ENCODE measurements at places on chromosomes 12 and 14. TPM values are rescaled to one million over a fixed set of nuclear protein-coding genes. Genes with fewer than 3 reads are reported as not detected.

DNA sequence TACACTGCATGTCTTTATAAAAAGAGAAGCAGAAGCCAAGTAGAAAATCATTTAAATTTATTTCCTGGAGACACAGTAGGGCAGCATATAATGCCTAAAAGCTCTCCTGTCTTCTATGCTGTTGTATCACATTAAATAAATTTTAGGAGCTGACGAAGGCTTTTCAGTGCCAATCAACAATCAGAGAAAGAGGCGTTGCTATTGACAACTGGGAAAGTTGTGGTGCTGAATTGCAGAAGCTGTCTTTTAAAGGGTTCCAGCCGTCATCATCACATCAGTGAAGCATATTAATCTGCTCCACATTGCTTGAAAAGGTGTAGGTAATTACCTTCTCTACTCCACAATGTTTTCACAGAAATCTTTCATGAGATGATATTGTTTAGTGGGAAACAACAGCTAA, 103.9 kb downstream of the FSCB start:
- DNase-seq: no peak

SERPINA1 gene
- 0.12 TPM for total RNA-seq

TDRD9 gene
- total RNA-seq: not detected

DNA sequence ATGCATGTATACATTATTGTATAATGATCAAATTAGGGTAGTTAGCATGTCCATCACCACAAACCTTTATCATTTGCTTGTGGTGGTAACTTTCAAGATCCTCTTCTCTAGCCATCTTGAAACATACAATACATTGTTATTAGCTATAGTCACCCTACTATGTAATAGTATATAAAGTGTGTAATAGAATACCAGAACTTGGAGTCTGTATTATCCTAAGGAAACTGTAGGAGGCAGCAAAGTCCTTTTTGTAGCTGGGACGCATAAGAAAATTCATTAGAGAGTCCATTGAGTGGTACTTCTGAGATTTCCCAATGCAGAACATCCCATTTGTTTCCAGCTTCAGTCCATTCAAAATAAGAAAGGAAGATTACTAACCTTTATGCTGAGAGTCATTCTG, 325.9 kb upstream of the LRFN5 start:
- no peak for DNase-seq

GRCh38 chr14:103698380-103699260, 16.6 kb downstream of the XRCC3 start:
- DNase-seq: no peak

DNA sequence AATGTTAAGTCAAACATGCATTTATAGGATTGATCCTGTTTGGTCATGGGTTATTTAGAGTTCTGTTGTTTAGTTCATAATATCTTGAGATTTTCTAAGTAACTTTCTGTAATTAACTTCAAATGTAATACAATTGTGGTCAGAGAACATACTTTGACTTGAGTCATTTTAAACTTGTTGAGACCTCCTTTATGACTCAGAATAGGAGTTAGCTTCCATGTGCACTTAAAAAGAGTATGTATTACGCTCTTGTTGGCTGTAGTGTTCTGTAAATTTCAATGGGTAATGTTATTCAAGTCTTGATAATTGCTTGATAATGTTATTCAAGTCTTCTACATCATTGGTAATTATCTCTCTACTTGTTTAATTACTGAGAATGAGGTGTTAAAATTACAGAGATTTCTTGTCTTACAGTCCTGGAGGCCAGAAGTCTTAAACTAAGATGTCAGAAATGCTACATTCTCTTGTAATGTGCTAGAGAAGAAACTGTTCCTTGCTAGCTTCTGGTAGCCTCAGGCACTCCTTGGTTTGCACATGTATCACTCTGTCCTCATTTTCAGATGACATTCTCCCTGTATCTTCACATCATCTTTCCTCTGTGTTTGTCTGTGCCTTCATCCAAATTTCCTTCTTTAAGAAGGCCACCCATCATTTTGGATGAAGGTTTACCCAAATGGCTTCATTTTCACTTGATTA, 197.3 kb downstream of the TMTC3 start:
- DNase-seq: no peak

DNA sequence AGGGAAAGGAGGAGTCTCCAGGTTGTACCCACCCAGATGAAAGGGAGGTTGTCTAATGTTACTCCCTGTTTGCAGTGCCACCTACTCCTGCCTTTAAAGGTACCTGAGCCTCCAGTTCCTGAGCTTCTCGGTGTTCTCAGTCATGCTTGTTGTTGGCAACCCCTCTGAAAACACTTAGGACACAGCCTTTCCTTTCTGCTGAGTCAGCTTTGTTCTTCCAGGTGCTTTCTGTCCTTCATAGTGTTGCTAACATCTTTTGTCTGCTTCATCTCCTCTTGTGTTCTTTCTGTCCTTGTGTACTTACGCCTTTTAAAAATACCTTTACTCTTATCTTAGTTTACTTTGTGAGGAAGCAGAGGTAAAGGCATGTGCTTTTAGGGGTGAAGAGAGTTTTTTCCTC, 97.0 kb upstream of the NEDD1 start:
- no peak for DNase-seq

- DNase-seq: no peak
These were observed 339.8 kb downstream of the EMP1 start for GRCh38 chr12:13536219-13536910.

OR6C2 gene
- not detected for total RNA-seq

GRCh38 chr12:6067152-6067916, 57.1 kb downstream of the VWF start:
- no peak for DNase-seq

- DNase-seq: no peak
These were observed 3.8 kb downstream of the C14orf93 start for GRCh38 chr14:23006188-23006534.

PWP1 gene
- total RNA-seq: 54.4 TPM

DNA sequence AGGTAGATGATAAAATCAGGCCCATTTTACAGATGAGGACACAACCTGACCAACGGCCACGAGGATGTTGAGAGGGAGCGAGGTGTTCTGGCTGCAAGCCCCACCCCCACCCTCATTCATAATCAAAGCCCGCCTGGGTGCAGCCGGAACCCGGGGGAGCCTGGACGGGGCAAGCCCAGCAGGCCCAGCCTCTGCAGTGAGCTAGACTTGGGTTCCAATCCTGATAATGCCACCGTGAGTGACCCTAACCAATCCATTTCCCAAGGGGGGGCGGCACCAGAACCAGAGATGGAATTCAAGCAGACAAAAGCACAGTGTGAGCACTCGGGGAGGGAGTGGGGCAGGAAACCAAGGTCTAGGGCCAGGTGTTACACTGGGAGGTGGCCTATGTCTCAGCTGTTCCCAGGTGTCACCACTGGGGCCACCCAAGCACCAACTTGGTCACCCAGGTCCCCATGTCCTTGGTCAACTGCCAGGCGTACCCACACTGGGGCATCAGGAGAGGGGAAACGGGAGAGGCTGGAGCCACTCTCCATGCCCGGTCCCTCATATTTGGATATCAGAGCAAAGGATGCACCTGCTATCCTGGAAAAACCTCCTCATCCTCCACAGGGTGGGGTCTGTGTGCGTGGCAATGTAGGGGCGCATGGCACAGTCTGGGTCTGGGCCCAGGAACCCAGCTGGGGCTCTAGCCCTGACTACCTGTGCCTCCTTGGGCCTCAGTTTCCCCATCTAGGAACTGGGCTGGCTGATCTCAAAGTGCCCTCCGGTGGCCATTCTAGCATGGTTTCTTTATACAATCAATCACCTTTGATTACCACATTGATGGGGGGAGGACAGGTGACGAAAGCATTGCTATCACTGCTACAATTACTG, 58.4 kb downstream of the FAM222A start:
- no peak for DNase-seq

- no peak for DNase-seq
These were observed 69.3 kb upstream of the FSCB start for GRCh38 chr14:44576356-44576755.

KANSL2 gene
- 66.4 TPM for total RNA-seq

CCDC196 gene
- total RNA-seq: not detected

GRCh38 chr14:103204852-103205540, 81.7 kb downstream of the TNFAIP2 start:
- DNase-seq: no peak

HOXC11 gene
- total RNA-seq: not detected

GRCh38 chr14:37539992-37540391, 55.1 kb downstream of the FOXA1 start:
- no peak for DNase-seq

CD27 gene
- total RNA-seq: 82.1 TPM

PPP1R36 gene
- total RNA-seq: not detected

SLC41A2 gene
- 16.4 TPM for total RNA-seq

NAV3 gene
- total RNA-seq: not detected

GRCh38 chr12:1777798-1778197, 42.6 kb upstream of the LRTM2 start:
- DNase-seq: no peak

DNA sequence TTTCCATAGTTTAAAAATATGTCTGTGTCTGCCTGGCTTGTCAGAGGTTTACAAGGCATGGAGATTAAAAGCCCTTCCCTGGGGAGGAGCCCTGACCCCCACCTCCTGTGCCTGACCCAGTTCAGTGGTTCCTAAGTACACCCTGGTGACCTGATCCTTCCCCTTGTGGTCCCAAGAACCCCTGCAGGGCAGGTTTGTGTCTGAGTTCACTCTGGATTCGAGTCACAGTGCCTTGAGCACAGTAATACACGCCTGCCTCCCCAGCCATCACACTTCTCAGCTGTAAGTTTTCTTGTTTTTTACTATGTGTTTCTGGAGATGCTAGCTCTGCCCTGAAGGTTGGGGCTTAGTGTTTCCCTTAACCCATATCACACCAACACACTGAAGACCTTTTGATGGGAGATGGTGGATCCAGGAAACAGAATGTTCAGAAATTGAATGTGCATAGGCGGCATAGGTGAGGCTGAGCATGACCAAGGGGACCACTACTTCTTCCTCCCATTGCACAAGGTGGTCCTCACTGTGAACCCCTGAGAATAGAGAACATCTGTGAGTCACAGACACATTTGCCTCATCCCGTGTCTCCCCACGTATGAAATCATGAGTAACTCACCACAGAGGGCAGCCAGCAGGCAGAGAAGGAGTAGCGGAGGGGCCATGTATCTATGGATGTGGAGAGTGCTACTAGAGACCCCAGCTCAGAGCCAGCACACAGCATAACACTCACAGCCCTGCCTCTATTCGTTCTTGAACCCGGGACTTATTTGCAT, 962.9 kb downstream of the TMEM121 start:
- peak; percentile 20 for DNase-seq

DNA sequence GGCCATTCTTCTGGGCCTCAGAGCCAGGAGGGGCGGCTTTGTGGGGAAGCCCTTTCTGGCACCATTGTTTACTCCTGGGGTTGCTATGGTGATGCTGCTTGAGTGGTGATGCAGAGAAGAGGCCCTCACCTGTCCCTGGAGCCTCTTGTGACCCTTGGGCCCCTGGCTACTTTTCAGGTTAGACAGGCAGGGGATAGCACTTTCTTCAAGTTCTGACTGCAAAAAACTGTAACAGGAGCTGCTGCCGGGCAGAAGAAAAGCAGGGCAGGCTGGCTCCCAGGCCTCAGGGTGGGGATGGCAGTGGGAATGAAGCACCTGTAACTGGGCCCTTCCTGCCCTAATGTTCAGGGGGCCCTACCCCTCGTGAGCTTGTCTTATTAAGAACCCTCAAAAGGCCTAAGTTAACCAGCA, at the start of gene TEX52:
TEX52 (minus strand) TSS at position 19 of the 411 bp plus-strand sequence; CDS start at position 6, 13 bp downstream.
- DNase-seq: no peak

DNA sequence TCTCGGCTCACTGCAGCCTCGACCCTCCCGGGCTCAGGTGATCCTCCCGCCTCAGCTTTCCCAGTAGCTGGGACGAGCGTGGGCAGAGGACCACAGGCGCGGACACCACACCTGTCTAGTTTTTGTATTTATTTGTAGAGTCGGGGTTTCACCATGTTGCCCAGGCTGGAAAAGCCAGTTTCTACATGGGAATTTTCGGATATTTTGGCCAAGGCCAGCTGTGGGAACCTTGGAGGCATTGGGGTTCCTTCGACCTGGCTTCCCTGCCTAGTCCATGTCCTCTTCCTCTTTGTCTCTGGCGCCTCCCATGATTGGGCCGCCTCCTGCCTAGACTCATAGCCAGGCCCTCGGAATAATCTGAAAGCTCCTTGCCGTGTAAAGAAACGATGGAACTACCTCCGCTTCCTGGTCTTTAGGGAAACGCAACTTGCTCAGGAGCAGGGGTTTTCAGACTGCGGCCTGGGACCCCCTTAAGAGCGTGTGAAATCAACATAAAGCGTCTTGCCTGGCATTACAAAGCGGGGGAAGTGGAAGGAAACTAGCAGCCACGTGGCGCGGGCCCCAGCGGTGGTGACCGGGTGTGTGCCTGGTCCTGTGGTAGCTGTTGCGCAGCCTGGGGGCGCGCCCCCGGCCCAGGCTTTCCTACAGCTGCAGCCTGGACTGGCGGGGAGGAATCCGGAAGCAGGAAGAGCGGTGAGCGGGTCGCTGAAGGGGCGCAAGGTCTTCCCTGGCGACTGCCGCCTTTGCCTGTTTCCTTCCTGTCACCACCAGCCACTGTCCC, 1.4 kb upstream of the HSP90AA1 start:
- peak; percentile 38 for DNase-seq

DNA sequence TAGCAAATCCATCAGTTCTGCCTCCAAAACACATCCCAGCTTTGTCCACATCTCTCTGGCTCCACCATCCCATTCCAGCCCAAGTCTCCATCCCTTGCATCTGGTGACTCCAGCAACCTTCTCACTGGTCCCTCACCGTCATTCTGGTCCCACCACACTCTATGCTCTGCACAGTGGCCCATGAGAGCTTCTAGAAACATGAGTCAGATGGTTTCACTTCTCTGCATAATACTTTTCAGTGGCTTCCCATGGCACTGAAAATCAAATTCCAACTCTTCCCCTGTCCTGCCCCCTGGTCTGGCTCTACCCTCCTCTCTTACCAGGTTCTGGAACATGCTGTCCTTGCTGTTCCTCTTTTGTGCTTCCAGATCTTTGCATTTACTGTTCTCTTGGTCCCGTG, 17.2 kb upstream of the C12orf76 start:
- no peak for DNase-seq

BTBD7 gene
- 20.6 TPM for total RNA-seq

ZNF839 gene
- total RNA-seq: 19.5 TPM

DNA sequence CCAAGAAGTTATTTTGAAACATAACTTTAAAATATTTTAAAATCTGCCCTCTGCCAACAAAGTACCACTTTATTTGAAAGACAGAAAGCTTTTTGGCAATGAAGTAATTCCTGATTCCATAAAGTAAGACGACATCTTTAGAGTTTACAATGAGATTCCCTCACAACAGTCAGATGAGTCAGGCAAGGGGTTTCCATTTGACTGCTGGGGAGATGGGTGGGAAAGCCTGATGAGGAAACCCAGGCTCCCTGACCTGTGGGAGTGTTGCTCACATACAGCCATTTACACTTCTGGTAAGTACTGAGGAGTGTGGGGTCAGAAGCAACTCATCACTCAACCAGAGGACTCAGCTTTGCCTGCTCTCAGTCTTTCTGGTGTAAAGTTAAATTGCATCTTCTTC, 10.2 kb downstream of the KITLG start:
- no peak for DNase-seq

DDN gene
- total RNA-seq: 1.1 TPM

DNA sequence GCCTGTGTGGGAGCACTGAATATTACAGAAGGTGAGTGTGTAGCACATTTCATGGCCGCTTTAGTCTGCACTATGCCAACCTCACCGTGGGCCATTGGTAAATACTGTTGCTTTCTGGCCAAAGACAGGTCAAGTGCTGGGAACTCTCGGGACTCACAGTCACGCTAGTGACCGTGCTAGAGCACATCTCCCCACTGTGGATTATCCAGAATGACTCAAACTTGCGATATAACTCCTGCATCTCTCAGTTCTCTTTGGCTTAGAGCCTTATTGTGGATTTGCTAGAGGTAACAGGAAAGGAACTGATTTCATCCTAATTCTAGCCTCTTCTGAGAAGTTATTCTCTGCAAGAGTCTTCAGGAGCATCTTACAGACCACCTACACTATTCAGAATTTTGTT, 86.5 kb downstream of the DAD1 start:
- no peak for DNase-seq
